ENCODE measurements at places on chromosomes 3 and 15.

GRCh38 chr15:78075490-78076230, 1.9 kb downstream of the TBC1D2B start:
- DNase-seq: no peak

DNA sequence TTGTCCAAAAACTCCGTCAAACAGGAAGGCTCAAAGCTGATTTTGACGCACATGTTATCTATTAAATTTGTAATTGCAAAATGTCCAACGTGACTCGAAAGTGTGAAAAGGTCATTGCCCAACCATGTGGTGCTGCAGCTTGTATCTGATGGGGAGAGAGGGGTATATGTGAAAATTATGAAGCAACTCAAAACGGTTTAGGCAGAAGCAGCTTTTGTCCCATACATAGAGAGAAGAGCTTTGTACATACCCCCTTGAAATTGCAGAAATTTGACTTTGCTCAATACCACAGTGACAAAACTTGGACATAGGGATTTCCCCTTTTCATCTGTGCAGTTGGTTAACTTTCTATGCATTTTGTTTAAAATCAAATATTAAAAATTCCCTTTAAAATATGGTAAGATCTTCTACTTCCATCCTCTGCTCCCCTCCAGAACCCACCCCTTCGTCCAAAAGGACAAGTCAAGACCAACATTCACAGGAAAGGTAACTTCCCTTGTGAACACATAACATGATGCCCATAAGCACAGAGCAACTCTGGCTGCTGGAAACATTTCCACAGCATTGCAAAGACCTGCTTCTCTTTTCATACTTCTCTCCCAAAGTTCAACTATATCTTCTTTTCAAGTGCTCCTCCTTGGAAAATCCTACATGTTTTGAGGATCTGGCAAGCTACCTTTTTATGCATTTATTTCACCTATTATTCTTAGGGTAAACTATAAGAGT, 253.7 kb upstream of the THBS1 start:
- no peak for DNase-seq

DNA sequence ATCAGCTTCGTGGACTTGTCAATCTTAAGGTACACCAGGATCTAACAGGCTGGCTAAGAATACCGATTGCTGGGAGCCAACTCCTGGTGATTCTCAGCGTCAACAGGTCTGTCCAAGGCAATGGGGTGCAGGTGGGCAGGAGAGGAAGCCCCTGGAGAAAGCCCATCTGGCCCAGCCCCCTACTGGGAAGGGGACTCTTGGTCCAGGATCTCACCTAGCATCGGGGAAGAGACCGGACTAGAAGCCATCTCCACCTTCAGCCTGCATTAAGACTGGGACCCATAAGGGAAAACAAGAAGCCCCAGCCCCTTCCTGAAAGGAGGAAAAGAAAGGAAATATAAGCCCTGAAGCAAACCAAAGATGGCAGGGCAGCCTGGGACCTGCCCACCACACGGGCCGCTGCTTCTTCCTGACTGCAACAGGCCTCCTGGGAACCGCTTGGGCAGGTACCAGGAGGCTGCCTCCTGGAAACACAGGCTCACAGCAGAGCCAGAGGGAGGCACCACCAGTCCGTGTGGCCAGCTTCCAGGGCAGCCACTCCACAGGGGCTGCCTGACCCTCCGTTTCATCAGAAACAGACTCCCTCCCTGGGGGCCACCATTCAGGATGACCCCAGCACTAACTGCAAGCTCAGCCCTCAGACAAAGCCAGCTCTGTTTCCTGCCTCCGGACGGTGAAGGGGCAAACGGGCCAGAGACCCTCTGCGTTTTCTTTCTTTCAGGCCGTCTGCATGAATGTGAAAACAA, 100.2 kb downstream of the LRIG1 start:
- no peak for DNase-seq

DNA sequence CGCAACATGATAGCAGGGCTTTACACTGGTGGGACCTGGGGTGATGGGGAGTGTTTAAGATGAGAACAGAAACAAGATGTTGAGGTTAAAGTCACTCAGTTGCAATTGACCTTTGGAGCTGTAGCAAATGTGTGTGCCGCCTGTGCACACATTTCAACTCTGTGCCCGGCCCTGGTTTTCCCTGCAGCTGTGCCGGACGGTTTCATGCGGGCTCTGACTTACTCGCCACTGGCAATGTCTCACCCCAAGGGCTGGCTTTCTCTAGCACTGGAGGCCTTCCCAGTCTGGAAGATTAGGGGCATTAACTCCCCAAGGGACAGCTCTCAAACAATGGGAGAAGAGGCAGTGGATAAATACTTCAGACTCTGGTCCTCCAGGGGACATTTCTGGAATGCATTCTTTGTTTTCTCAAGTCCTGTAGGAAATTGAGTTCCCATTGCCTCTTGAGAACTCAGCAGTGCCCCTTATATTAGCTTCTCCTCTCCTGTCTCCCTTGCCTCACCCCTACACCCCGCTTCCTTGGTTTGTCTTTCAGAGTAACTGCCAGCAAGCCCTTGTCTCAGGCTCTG, 152.5 kb downstream of the EDEM1 start:
- DNase-seq: no peak

- DNase-seq: no peak
Observed at GRCh38 chr3:32392536-32393302, 1.1 kb downstream of the CMTM7 start.
